Large intestine (tissue), 12 donors: ENCODE measurements at places on chromosomes 1 and 21. TPM values are rescaled to one million over a fixed set of nuclear protein-coding genes. Genes with fewer than 3 reads are reported as not detected.
A peak's percentile ranks its signal among the peaks of the same experiment; 100 is the strongest.

The FAM163A gene
- 5.5 TPM for polyA plus RNA-seq

The PRAMEF12 gene
- polyA plus RNA-seq, result not detected

GRCh38 chr1:1092894-1093609, 18.9 kb upstream of the RNF223 start:
- no peaks in the 10 kb centered on the region for H3K4me1 ChIP-seq
- peaks cover 2% of the 10 kb centered on the region for H3K36me3 ChIP-seq
- H3K27me3 ChIP-seq, result no peaks in the 10 kb centered on the region
- no peak overlapping the region for H3K4me3 ChIP-seq
- DNase-seq, result no peak

DNA sequence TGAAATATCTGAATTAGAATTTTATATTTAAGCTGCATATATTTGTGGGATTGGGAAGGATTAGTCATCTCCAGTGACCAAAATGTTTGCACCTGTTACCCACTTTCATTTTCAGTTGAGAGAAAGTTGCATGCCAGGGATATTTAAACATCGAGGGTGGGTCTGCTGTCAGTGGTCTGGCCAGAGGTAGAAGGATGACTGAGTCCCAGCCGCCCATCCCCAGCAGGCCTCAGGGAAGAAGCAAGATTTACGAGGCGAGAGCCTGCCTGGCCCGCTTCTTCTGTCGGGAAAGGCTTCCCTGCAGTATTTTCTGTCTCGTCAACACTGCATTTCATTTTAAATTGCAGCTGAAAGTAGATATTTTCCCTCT, 1.4 kb upstream of the MAN1C1 start:
- no peak overlapping the region for H3K27ac ChIP-seq
- DNase-seq, result no peak
- H3K4me3 ChIP-seq, result no peak overlapping the region
- H3K27me3 ChIP-seq, result peaks cover 29% of the 10 kb centered on the region

DNA sequence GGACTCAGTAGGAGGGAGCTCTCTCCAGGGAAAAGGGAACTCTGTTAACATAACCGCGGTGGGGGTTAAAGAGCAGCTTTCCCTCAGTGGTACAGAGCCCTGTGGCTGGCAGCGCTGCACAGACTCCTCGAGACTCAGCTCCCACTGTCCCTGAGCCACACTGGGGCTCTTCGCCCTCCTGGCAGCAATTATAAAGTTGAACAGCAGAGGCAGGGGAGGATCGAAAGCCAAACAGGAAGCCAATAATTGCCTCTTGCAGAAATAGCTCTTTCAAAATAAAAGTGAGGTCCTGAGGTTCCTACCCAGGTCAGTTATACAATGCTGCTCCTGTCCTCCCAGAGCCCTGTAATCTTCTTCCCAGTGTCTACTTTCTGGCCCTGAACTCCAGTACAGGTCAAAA, 77.0 kb downstream of the FAM78B start:
- H3K36me3 ChIP-seq, result no peaks in the 10 kb centered on the region
- no peak for DNase-seq
- H3K4me1 ChIP-seq, result no peaks in the 10 kb centered on the region
- no peaks in the 10 kb centered on the region for H3K27me3 ChIP-seq

DNA sequence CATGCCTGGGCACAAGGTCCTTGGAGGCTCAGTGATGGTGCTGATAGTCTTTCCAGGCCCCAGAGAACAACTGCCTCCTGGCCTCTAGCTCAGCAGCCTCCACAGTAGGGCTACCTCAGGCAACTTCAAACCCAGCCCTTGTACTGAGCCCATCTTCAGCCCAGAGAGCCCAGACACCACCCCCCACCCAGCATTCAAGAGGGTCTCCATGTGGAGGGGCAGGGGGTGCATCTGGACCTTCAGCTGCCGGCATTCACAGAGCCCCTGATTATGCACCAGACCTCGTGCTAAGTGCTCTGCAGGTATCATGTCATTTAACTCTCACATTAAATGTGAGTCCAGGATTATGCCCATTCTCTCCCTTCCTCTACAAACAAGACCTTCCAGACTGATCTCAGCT, 197.0 kb upstream of the ZC3H12A start:
- H3K27me3 ChIP-seq, result no peaks in the 10 kb centered on the region
- no peak overlapping the region for H3K27ac ChIP-seq

DNA sequence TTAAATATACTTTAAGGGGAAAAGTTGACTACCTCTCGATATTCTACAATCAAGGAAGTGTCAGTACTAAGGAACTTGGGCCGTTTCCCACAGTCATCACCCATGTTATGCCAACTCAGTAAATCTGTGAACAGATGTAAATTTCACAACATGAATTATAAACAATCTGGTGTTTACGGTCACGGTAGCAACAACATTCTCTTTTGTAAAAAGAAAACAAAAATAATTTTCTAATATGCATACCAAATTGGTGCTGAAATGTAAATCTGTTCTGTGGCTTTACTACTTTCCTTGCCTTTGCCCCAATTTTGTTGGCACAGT, 1.2 kb downstream of the SH3GLB1 start:
- peak overlapping the region; percentile 98 for H3K27ac ChIP-seq
- no peaks in the 10 kb centered on the region for H3K36me3 ChIP-seq
- H3K4me1 ChIP-seq, result peaks cover 2% of the 10 kb centered on the region

- peak overlapping the region; percentile 85 for H3K4me3 ChIP-seq
- peaks cover 5% of the 10 kb centered on the region for H3K36me3 ChIP-seq
- H3K4me1 ChIP-seq, result peaks cover 21% of the 10 kb centered on the region
- H3K27ac ChIP-seq, result peak overlapping the region; percentile 96
- no peaks in the 10 kb centered on the region for H3K27me3 ChIP-seq
These were observed 610 bp downstream of the SCYL3 start for GRCh38 chr1:169892927-169893644.

DNA sequence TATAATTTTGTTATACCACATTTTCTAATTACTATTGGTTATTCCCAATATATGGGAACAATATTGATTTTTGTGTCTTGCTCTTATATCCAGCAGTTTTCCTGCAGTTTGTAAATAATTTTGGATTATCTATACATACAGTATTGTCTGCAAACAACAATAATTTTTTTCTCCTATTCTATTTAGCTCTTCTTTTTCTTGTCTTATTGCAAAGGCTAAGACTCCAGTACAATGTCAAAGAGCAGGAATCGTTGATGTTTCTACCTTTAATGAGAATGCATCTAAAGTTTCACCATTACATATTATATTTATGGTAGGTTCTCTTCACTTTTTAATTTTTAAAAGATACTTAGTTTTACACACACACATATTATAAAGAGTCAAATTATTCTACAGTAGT, 4.1 kb upstream of the AVPR1B start:
- H3K27ac ChIP-seq, result no peak overlapping the region
- H3K4me3 ChIP-seq, result no peak overlapping the region
- peaks cover 25% of the 10 kb centered on the region for H3K27me3 ChIP-seq

- H3K36me3 ChIP-seq, result no peaks in the 10 kb centered on the region
- no peak for DNase-seq
- H3K27ac ChIP-seq, result no peak overlapping the region
- peaks cover 93% of the 10 kb centered on the region for H3K27me3 ChIP-seq
- peaks cover 4% of the 10 kb centered on the region for H3K4me1 ChIP-seq
These were observed 19.8 kb upstream of the DMBX1 start for GRCh38 chr1:46469881-46470280.

DNA sequence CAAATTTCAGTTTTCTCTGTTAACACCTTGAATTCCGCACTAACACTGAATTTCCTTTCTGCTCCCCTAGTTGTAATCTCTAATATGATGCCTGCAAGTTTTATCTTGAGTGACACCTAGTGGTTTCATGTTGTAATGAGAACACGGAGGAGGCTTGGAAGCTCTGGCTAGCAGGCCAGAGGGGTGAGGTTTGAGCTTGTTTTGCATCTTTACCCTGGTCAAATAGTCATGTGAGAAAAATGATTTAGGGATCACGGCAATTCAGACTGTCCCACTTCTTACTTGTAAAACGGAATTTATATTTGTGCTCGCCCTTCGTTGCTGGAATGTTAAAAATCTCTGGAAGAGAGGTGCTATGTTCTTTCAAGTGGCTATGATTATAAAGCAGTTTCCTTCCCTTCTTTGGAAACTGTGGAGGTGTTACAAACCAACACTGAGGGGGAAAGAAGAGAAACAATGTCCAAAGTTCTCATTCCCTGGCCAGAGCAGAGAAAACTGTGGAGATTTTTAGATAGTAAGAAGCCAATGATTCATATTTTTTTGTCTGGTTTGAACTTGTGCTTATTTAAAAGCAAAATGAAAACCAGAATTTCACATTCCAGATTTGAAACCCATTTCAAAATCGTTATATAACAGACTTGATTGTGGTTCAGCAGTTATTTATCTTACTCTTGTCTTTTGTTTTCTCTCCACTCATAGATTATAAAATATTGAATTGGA, 5.3 kb upstream of the MROH9 start:
- H3K4me1 ChIP-seq, result peaks cover 15% of the 10 kb centered on the region
- peak; percentile 35 for DNase-seq
- no peaks in the 10 kb centered on the region for H3K27me3 ChIP-seq

DNA sequence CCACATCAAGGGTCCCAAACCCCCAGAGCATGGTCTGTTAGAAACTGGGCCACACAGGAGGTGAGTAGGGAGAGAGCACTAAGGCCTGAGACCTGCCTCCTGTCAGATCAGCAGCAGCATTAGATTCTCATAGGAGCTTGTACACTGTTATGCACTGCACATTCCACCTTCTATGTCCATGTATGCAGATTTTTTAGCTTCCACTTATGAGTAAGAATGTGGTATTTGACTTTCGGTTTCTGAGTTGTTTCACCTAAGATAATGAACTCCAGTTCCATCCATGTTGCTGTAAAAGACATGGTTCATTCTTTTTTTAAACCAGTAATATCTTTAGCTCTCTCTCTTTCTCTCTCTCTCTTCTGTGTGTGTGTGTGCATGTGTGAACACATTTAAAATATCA, 663 bp upstream of the GBP6 start:
- no peak for DNase-seq
- H3K27me3 ChIP-seq, result no peaks in the 10 kb centered on the region
- H3K27ac ChIP-seq, result no peak overlapping the region
- no peak overlapping the region for H3K4me3 ChIP-seq
- H3K36me3 ChIP-seq, result no peaks in the 10 kb centered on the region

- no peak overlapping the region for H3K27ac ChIP-seq
- peaks cover 3% of the 10 kb centered on the region for H3K4me1 ChIP-seq
- H3K36me3 ChIP-seq, result no peaks in the 10 kb centered on the region
- no peak for DNase-seq
- H3K27me3 ChIP-seq, result no peaks in the 10 kb centered on the region
These were observed 153.5 kb downstream of the HLX start for GRCh38 chr1:221032637-221033280.

GRCh38 chr21:42215942-42216725, 2.8 kb upstream of the ABCG1 start:
- H3K4me1 ChIP-seq, result peaks cover 15% of the 10 kb centered on the region
- H3K27me3 ChIP-seq, result peaks cover 27% of the 10 kb centered on the region
- no peak overlapping the region for H3K4me3 ChIP-seq
- H3K36me3 ChIP-seq, result no peaks in the 10 kb centered on the region

DNA sequence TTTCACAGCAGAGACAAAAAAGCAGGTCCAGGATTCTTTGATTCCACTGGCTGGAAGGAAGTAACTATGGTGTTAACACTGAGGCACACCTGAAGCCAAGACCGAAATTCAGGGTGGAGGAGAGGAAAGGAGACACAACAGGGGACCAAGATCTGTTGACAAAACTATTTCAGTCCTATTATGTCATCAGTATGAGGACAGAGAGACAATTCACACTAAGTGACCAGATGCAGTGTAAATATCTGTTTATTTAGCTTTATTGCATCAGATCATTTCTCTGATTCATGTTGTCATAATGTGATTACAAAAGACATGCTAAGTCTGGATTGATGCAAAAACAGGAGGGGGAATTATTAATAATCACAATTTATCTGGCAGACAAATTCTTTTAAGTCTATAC, 118.8 kb downstream of the SIPA1L2 start:
- DNase-seq, result no peak
- no peaks in the 10 kb centered on the region for H3K27me3 ChIP-seq
- no peak overlapping the region for H3K27ac ChIP-seq
- H3K4me3 ChIP-seq, result no peak overlapping the region
- H3K36me3 ChIP-seq, result peaks cover 15% of the 10 kb centered on the region
- no peaks in the 10 kb centered on the region for H3K4me1 ChIP-seq

- H3K4me3 ChIP-seq, result no peak overlapping the region
- H3K27me3 ChIP-seq, result no peaks in the 10 kb centered on the region
- no peaks in the 10 kb centered on the region for H3K4me1 ChIP-seq
- H3K27ac ChIP-seq, result no peak overlapping the region
- DNase-seq, result no peak
- H3K36me3 ChIP-seq, result no peaks in the 10 kb centered on the region
These were observed 96.6 kb upstream of the IPO9 start for GRCh38 chr1:201732351-201732750.

GRCh38 chr1:181087400-181087901, 1.0 kb upstream of the IER5 start:
- no peak overlapping the region for H3K27ac ChIP-seq
- peaks cover 4% of the 10 kb centered on the region for H3K4me1 ChIP-seq
- H3K36me3 ChIP-seq, result no peaks in the 10 kb centered on the region
- no peak for DNase-seq

DNA sequence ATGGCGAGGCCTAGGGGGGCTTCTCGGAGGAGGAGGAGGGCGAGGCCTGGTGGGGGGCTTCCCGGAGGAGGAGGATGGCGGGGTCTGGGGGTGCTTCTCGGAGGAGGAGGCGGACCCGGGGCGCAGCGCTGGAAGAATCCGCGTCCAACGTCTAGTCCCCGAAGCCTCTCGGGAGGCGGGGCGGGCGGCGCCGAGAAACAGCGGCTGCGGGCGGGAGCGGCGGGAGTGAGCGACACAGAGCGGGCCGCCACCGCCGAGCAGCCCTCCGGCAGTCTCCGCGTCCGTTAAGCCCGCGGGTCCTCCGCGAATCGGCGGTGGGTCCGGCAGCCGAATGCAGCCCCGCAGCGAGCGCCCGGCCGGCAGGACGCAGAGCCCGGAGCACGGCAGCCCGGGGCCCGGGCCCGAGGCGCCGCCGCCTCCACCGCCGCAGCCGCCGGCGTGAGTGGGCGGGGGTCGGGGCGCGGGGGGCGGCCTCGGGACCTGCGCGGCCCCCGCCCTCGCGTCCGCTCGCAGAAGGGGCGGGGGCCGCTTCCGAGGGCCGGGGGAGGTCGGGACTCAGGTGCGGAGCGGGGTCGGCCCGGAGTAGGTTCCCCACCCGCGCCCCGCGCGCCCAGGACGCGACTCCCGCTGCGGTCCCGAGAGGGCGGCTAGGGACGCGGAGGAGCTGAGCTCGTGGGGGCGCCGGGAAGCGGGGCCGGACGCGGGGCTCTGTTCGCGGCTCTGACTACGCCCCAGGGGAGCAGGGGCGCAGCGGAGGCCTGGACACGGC, at the start of gene KLHL17:
KLHL17 (plus strand) TSS at position 222 of the 769 bp plus-strand sequence; CDS start at position 332, 110 bp downstream.
- peak within 1 kb of the TSS; percentile 23 for H3K4me3 ChIP-seq
- H3K27me3 ChIP-seq, result peaks cover 10% of the 10 kb centered on the region
- peaks cover 15% of the 10 kb centered on the region for H3K36me3 ChIP-seq
- peaks cover 20% of the 10 kb centered on the region for H3K4me1 ChIP-seq
- no peak for DNase-seq
